Glomerular endothelial cell (primary cell): ENCODE measurements at places on chromosomes 5 and 9.
A peak's percentile ranks its signal among the peaks of the same experiment; 100 is the strongest.

DNA sequence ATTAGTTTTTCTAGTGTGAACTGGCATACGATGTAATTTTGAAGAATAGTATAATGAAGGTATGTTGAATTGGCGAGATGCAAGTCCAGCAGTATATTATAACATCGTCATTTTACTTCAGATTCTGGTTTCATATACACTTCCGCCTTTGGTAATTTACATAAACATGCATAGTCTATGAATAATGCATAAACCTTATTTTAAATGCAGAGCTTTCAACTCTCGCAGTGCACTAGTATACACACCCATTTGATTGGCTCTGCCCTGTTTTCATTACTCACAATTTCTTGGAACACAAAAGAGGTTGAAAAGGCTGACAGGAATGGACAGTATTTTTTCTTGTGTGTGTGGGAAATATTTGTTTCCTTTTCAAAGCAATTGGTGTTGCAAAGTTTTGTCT is 128.9 kb upstream of the CCNH start:
- no peak for DNase-seq

GRCh38 chr9:125522328-125522725 is 184.7 kb downstream of the MAPKAP1 start:
- DNase-seq: no peak

DNA sequence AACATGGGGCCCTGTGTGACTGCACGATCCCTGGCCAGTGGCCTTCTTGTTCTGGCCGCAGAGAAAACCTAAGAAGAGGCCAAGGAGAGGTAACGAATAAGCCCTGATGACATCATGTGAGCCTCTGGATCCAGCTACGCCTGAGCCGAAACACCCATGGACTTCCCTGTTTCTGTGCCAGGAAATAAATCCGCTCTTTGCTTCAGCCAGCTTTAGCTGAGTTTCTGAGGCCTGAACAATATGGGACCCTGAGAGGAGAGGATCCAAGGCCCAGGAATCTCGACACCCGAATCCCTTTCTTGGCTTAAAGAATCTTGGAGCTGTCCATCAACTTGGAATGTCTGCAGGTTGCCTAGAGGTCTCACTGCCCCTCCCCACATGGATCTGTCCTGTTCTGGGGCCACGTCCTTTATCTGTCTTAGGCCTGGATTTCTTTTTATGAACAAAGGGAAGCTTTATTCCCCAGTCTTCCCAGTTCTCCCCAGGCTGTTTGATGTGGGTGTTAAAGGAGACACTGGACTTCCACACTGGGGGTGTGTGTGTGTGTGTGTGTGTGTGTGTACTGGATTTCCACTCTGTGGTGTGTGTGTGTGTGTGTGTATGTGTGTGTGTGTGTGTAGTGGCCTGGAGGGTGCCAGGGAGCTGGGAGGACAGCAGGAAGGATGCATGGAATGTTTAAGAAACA is 13.7 kb downstream of the IER5L start:
- no peak for DNase-seq

DNA sequence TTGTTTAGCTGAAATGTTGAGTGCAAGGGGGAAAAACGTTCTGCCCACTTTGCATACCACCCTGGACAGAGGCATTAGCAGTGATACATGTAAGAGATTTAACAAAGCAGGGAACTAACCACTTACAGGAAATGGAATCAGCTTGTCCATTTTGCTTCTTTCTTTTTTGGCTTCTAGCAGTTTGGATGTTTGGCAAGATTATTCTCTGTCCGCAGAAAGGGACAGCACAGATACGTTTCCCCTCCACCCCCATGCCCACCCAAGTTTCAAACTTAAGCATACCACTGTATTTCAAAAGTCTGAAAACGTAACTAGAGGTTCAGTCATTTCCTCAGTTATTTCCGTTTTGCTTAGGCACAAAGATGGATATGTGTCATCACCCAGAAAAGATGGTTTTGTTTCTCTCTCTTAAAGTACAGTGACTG is 118.4 kb downstream of the GDNF start:
- DNase-seq: no peak

- DNase-seq: no peak
Observed at GRCh38 chr9:127283917-127284497, 19.4 kb downstream of the GARNL3 start.

GRCh38 chr5:35856765-35857351 is at the start of gene IL7R:
Gene IL7R (plus strand): TSS chr5:35856891. CDS start chr5:35856978, 87 bp downstream.
- no peak for DNase-seq

GRCh38 chr9:6702707-6703106 is 55.1 kb upstream of the KDM4C start:
- DNase-seq: no peak

GRCh38 chr5:16936989-16937438 is 926 bp upstream of the MYO10 start:
- no peak for DNase-seq

GRCh38 chr5:176427971-176428370 is 11.6 kb upstream of the CLTB start:
- DNase-seq: no peak

DNA sequence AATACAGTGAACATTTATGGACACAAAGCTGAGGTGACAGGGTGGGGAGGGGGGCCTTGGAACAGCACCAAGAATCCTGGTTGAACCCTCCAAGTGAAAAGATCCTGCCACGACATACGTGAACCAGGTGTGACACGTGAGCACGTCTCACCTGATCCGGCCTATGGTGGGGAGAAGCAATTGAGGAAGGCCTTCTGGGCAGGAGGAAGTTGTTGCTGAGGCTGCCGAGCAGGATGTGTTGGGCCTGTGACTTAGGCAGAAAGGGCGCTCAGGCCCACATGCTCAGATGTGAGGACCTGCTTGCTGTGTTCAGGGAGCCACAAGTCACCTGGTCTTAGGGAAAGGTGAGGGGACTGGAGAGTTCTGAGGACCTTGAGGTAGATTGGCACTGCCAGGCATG is 2.5 kb upstream of the MAPK9 start:
- DNase-seq: no peak

- DNase-seq: peak; percentile 52
Observed at GRCh38 chr9:92790542-92791527, 26.2 kb upstream of the BICD2 start.

DNA sequence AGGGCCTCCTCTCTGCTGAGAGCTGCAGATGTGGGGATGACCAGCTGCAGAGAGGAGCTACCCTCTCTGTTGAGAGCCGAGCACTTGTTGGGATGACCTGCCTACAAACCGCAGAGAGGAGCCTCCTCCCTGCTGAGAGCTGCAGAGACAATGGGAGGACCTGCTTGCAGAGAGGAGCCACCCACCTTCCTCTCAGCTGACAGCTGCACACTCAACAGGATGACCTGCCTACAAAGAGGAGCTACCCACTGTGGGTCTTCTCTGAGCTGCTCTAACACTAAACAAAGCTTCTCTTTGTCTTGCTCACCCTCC is 19.6 kb downstream of the TMEM38B start:
- DNase-seq: no peak

DNA sequence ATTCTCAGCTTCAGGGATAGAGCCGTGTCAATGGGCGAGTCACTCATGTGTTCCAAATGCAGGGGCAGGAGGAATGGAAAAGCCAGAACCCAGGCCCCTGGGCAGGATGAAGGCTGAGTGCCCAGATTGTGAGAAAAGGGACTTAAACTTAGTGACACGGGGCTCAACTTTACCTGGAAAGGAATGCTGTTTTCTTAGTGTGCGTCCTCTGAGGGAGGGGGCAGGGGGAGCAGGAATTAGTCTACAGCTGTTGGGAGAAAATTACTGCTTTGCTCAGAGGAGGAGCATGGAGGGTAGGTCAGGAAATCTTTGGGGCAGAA is 14.6 kb downstream of the HK3 start:
- no peak for DNase-seq

DNA sequence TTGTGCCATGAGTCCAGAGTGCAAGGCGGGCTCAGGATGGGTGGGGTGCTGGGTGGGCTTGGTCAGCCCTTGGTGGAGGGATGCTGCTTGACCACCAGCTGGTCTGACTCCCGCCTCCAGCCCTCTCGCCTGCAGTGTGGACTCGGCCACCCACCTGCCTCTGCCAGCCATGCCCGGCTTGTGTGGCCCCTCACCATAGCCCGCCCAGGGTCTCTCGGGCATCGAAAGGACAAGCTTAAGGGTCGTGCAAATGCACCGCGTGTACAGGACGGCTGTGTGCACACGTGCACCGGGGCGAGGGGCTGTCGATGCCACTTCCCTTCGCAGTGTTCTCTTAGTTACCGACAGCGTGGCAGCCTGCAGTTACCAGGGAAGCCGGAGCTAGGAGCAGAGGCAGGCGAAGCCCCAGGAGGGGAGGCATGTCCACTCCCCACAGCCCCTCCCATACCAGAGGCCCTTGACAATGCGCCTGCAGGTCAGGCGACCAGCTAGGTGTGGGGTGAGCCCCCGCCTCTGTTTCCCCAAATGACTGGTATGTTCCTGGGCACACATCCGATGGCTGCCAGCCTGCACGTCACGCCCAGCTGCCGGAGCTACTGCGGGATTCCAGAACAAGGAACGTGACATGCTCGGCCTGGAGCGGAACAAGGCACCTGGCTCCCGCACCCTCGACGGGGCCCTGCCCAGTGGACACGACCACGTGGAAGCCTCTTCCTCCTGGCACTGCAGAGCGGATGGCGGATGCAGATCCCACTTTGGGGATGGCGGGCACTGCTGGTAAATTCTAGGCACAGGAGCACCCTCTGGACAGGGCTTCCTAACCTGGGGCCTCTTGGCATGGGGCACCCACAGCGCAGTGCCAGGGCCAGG is 7.8 kb downstream of the LCN9 start:
- no peak for DNase-seq

DNA sequence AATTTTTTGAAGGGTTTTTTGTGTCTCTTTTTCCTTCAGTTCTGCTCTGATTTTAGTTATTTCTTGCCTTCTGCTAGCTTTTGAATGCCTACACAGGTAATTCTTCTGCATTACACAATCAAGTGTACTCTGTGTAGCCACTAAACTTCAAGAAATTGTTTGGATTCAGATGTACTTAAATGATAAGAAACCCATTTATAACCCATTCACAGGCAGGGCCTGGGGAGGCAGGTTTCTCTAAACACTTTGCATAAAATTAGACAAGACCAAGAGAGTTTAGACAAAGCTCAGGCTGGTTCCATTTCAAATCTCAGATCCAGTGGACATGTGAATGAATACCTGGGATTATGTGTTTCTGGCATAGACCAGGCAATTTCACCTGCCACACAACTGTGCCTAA is 41.3 kb upstream of the SEMA5A start:
- no peak for DNase-seq

GRCh38 chr9:87212605-87213021 is 265.3 kb upstream of the GAS1 start:
- DNase-seq: no peak

- DNase-seq: no peak
Observed at GRCh38 chr9:114288193-114289091, 34.5 kb upstream of the ORM1 start.

GRCh38 chr9:111036429-111036789 is 1.9 kb downstream of the LPAR1 start:
- DNase-seq: no peak

DNA sequence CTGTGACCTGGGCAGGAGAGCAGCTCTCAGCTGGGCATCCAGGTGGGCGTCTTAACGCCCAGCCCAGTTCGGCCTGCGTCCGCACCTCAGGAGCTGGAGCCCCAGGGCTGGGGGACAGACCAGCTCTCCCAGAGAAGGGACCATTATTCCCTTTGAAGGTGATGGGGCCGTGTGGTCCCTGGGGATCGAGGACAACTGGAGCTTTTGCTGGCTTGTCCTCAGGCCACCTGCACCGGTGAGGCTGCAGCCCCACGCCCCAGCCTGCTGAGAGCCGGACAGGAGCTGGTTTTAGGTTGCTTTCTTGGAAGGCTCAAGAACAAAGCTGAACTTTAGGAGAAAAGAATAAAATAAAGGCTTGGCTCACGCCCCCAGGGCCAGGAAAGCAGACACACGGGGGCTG is 40.9 kb downstream of the NACC2 start:
- DNase-seq: no peak

DNA sequence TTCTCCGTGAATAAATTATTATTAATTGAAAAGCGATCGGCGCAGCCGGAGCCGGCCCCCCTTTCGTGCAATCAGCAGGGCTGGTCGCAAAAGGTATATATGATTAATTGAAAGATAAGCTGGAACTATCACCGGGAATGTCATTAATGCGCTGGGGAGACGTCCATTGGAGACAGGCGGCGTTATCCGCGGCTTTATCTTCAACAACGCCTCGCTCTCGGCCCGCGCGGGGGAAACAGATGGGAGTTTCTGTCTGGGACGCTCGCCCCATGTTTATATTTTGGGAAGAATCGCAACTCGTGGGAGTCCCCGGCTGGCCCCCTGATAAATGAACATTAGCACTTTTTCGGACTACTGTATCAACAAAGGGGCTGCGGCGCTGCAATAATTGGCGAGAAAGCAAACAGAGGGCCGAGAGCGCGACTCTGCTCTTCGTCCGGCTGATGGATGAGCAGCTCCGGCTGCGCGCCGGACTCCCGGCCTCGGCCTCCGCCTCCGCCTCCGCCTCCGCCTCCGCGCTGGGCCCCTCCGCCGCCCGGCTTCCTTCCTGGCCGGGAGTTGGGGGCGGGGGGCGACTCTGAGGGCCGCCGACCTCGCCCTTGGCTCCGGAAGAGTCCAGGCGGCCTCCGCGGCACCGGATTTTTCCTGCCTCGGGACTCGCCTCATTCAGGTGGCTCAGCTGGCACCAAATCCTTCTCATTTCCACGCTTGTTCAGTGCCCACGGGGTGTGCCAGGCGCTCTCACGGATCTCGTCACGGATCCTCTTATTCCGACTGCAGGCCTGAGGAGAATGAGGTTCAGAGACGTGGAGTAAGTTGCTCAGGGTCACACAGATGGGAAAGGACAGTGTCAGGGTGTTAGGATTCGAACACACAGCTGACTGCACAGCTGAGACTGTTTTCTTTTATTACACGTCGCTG is 3.6 kb upstream of the NKX2-5 start:
- DNase-seq: no peak

DNA sequence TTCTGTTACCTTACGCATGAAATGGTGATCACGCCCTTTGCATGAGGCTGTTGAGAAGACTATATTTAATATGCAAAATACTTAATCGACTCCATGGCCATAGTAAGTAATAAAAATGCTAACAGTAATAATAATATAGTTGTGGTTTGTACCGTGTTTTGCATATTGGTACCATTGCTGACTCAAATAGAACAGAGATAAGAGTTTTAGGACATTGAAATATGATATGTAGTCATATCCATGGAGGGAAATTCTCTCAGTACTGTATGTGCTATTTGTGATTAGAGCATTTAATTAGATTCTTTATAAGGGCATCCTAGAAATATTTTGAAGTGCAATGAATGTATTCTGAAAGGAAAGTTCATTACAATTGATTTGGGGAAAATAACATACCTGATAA is 41.9 kb downstream of the CFAP90 start:
- no peak for DNase-seq

- DNase-seq: no peak
Observed at GRCh38 chr5:67311701-67312100, 115.1 kb upstream of the CD180 start.
